AG20443 (cell line): ENCODE measurements at places on chromosomes 11 and 22.

DNA sequence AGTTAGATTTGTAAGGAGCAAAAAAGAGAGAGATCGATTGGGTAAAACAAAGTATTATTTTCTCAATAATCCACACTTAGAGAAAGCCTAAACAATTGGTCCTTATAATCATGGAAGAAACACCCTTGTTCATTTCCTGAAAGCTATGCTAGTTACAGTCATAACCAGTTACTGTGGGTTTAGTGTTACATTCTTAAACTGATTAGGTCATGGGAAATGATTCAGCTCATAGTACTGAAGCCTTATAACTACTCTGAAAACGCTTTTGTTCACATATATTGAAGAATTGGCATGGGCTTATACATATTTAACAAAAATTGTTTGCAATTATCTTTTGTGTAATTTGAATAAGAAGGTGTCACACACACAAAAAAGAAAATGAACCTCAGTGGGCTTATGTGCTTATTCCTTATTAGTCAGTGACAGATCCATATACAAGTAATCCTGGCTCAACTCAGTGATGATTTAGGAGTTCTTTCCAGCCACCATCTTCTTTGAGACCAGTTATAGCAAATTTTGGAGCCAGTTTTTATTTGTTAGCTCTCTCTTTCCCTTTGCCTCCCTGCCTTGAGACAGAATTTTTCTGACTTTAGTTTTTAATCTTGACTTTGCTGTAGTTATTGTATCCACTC lies 198.5 kb upstream of the CTSC start:
- peak; percentile 68 for DNase-seq

DNA sequence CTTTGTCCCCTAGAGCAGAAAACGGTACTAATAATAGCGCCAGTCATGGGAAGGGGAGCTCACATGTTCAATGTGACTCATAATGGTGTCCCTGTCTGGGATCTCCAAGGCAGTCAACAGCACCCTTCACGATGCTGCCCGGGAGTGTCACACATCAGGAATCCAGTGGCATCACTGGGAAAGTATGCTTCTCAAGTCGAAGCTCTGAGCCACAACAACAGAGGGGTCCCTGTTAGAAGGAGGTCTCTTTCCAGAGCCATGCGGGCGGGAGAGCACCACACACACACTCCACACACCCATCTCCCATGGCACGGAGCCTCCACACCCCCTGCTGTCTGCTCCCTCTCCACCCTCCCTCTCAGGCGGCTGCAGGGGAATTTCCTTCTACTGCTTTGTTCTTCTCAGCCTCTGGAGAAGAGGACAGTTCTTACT lies 119.7 kb downstream of the ETS1 start:
- peak; percentile 93 for DNase-seq

GRCh38 chr11:45871638-45872037 lies 13.8 kb upstream of the MAPK8IP1 start:
- DNase-seq, result no peak

DNA sequence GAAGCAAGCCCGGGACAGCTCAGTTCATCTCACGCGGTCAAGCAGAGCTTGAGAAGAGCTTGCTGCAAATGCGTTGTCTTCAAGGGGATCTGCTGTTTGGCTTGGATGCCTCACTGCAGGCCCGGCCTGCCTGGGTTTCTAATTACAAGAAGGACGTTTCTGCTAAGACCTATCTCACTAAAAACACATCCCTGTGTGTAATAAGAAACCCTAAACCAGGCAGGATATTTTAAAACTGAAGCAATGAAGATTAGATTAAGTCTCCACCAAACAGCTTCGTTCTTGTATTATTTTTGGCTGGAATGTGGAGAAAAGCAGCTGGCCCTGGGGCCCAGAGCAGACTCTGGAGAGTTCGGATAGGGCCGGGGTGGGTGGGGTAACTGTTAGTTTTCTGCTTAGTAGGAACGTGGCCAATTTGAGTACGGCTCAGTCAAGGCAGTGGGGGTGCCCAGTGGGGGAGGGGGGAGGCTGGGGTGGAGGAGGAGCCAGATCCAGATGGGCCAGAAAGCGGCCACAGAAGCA lies 6.0 kb downstream of the PKNOX2 start:
- no peak for DNase-seq

- DNase-seq, result peak; percentile 30
Observed at GRCh38 chr11:58577555-58578135, 1.2 kb upstream of the ZFP91 start.

DNA sequence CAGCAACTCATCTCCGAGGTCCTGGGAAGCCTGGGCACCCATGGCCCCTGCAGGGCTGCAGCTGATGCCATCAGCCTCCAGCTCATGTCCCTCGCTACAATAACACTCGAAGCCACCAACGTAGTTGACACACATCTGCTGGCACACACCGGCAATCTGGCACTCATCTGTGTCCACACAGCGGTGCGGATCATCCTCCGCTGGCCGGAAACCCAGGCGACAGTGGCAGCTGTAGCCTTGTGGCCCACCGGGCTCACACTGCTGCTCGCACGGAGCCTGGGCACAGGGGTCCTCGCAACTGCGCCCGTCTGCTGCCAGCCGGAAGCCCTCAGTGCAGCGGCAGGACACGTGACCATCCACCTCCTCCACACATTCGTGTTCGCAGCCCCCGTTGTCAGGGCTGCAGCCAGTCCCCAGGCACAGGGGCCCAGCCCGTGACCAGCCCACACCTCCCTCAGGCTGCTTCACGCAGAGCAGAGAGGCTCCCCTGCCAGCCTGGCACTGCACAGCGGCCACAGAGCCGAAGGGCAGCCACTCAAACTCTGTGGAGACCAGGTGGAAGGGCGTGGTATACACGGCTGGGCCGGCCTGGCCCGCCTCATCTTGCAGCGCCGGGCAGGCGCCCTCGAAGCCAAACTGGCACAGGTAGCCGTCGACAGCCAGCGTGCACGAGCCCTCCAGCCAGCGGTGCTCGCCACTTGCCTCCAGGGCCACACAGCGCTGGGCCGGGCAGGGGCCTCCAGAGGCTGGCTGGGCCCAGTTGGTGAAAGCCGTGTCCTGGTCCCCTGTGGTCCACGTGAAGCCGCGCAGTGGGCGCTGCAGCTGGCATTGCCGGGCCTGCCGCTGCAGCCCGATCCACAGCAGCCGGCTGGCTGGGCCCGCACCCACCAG lies 678 bp downstream of the CD248 start:
- DNase-seq, result no peak

DNA sequence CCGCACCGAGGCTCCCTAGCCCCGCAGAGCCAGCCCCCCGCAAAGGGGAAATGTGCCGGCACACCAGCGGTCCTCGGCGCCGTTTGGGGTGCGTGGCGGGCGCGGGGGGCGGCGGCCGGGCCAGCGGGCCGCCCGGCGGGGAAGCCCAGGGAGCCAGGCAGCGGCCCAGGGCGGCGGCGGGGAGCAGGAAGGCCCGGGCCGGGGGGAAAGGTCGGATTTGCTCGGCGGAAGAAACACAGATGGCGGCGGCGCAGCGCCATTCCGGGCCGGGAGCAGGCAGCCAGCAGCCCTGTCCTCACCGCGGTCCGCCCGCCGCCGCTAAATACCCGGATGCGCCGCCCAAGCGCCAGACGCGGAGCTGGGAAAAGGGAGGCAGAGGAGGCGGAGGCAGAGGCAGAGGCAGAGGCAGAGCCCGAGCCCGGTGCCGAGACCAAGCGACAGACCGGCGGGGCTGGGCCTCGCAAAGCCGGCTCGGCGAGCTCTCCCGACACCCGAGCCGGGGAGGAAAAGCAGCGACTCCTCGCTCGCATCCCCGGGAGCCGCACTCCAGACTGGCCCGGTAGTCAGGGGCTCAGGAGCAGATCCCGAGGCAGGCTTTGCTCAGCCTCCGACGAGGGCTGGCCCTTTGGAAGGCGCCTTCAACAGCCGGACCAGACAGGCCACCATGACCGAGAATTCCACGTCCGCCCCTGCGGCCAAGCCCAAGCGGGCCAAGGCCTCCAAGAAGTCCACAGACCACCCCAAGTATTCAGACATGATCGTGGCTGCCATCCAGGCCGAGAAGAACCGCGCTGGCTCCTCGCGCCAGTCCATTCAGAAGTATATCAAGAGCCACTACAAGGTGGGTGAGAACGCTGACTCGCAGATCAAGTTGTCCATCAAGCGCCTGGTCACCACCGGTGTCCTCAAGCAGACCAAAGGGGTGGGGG lies 2.6 kb upstream of the GCAT start:
- peak; percentile 93 for DNase-seq

GRCh38 chr11:47606731-47607130 lies 12.5 kb upstream of the C1QTNF4 start:
- no peak for DNase-seq

GRCh38 chr22:44245438-44245837 lies 64.7 kb downstream of the PARVG start:
- no peak for DNase-seq

- DNase-seq, result no peak
Observed at GRCh38 chr22:49268924-49269323, 558.7 kb downstream of the BRD1 start.
